Naive thymus-derived CD8-positive, alpha-beta T cell (primary cell): ENCODE measurements at places on chromosomes 7 and 10. TPM values are rescaled to one million over a fixed set of nuclear protein-coding genes. Genes with fewer than 3 reads are reported as not detected.

Gene OR2A1
- total RNA-seq: not detected

Gene FKBP6
- total RNA-seq: not detected

Gene GAD2
- not detected for total RNA-seq

DNA sequence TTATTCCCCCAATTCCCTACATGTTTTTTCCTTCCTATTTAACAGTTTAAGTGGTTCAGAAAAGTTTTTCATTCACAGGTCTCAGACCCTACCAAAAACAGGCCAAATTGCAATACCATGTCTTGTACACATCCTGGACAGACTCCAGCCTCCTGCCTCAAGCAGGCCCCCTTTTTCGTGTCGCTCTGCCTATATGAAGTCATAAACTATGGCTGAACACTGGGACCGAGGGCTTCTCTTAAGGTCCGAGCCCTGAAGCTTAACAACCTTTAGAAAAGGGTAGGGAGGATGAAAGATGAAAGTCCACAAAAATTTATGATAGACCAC, 1.4 kb downstream of the FBXW4 start:
- peaks cover 18% of the 10 kb centered on the region for H3K36me3 ChIP-seq
- no peak for DNase-seq
- peak overlapping the region; percentile 99 for H3K4me3 ChIP-seq
- H3K27ac ChIP-seq: peak overlapping the region; percentile 99
- no peaks in the 10 kb centered on the region for H3K27me3 ChIP-seq
- H3K4me1 ChIP-seq: peaks cover 18% of the 10 kb centered on the region

DNA sequence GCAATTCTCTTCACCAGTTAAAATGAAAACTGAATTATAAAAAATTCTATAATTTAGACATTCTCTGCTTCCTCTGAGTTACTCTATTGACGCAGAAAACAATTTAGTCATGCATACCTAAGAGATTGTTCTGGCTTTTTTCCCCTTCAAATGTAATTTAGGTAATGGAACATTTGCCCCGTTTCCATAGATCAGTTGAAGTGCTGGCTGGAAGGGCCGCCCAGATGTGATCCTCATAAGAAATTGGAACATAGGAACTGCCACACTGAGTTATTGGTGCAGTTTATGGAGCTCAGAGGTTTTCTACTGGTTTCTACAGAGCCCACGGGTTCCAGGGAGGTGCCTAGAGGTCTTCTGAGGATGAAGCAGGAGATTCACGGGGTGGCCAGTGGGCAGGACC, 581.7 kb downstream of the SDK1 start:
- no peaks in the 10 kb centered on the region for H3K4me1 ChIP-seq
- peaks cover 3% of the 10 kb centered on the region for H3K27me3 ChIP-seq
- no peak for DNase-seq
- H3K27ac ChIP-seq: no peak overlapping the region
- H3K4me3 ChIP-seq: no peak overlapping the region

GRCh38 chr10:75776738-75777504, 345.5 kb downstream of the LRMDA start:
- peaks cover 17% of the 10 kb centered on the region for H3K4me1 ChIP-seq
- DNase-seq: no peak
- no peak overlapping the region for H3K27ac ChIP-seq
- H3K27me3 ChIP-seq: peaks cover 3% of the 10 kb centered on the region
- H3K4me3 ChIP-seq: no peak overlapping the region
- H3K36me3 ChIP-seq: no peaks in the 10 kb centered on the region

DNA sequence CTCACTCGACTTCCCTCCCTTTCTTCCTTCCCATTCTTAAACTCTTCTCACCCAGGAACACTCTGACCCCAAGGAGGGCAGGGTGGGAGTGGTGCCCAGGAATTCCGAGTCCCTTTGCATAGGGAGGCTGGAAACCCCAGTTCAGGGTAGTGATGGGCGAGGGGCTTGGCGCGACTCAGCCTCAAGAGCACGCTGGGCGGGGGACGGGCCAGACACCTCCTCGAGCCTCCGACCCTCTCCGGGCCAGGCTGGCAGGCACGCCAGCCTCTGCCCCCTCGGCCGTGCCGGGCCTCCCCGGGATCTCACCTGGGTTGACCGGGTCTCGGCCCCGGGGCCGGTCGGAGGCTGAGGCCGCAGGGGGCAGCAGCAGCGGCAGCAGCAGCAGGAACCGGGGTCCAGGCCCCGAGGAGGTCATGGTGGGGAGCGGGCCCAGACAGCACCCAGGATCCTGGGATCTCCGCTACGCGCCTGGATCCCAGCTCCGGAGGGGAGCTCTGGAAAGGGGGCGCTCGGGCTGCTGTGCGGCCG, 457 bp downstream of the PLOD3 start:
- peak overlapping the region; percentile 97 for H3K27ac ChIP-seq
- peaks cover 4% of the 10 kb centered on the region for H3K36me3 ChIP-seq

DNA sequence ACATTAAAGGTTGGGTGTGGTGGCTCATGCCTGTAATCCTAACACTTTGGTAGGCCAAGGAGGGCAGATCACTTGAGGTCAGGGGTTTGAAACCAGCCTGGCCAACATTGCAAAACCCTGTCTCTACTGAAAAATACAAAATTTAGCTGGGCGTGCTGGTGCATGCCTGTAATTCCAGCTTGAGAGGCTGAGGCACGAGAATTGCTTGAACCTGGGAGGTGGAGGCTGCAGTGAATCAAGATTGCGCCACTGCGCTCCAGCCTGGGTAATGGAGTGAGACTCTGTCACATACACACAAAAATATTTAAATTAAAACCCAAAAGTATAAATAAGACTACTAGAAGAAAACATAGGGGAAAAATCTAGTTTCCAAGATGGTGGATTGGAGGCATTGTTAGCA, 41.9 kb upstream of the CDK13 start:
- H3K27ac ChIP-seq: no peak overlapping the region
- no peaks in the 10 kb centered on the region for H3K4me1 ChIP-seq
- no peak overlapping the region for H3K4me3 ChIP-seq
- DNase-seq: no peak
- no peaks in the 10 kb centered on the region for H3K36me3 ChIP-seq
